Brain (organoid and tissue), 16 donors: ENCODE measurements at places on chromosomes 7 and 10.
A peak's percentile ranks its signal among the peaks of the same experiment; 100 is the strongest.

DNA sequence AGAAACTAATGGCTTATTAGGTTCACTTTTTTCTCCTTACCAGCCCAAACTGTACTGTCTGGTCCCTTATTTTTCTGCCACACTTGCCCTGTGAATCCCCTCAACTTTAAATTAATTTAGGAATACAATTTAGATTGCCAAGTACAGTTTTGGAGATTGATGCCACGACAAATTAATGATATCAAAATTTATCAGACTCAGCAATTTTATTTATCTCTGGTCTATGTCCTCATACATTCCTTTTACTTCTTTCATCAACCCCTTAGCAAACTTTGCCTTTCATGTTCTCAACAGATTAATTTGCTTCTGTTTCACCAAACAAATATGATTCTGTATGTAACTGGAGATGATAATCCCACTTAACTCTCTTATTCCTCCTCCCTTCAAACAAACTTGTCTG is 38.2 kb downstream of the SHOC2 start:
- DNase-seq: no peak

- DNase-seq: peak; percentile 83
Observed at GRCh38 chr10:72834183-72834825, 59.2 kb upstream of the OIT3 start.

- peak; percentile 79 for DNase-seq
Observed at GRCh38 chr10:3636356-3637181, 148.4 kb downstream of the KLF6 start.

- DNase-seq: peak; percentile 32
Observed at GRCh38 chr7:2202901-2203765, 29.6 kb downstream of the MAD1L1 start.

GRCh38 chr7:1114505-1114904 is 26.6 kb downstream of the GPER1 start:
- no peak for DNase-seq

DNA sequence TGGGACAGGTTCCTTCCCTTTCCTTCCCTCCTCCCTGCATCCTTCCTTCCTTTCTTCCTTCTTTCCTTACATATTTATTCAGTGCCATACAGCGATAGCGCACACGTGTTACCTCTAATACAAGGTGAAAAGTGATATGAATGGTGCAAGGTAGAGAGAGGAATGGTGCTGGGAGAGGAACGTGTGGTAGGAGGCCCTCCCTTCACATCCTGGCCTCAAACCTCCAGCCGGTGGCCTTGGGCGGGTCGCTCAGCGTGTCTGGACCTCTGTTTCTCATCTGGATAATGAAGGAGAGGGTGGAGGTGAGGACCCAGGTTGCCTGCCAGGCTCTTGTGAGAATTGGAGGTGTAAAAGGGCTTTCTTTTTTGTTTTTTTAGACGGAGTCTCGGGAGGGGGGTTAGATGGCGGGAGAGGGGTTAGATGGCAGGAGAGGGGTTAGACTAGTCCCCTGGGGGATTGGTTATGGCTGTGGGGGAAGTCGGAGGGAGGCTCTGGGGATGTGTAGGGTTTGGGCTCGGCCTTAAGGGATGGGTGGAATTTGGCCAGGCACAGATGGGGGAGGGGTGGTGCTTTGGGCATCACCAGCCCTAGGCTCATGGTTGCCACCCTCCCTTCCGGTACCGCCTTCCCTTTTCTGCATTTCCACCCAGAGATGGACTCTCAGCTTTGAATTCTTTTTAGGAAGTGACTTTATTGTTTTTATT is 14.9 kb downstream of the CHST3 start:
- DNase-seq: no peak

GRCh38 chr10:17923728-17924127 is 28.0 kb upstream of the SLC39A12 start:
- no peak for DNase-seq

GRCh38 chr7:154841731-154842331 is 161.1 kb downstream of the PAXIP1 start:
- peak; percentile 79 for DNase-seq

GRCh38 chr10:124225029-124225466 is 131.7 kb upstream of the CHST15 start:
- DNase-seq: no peak

DNA sequence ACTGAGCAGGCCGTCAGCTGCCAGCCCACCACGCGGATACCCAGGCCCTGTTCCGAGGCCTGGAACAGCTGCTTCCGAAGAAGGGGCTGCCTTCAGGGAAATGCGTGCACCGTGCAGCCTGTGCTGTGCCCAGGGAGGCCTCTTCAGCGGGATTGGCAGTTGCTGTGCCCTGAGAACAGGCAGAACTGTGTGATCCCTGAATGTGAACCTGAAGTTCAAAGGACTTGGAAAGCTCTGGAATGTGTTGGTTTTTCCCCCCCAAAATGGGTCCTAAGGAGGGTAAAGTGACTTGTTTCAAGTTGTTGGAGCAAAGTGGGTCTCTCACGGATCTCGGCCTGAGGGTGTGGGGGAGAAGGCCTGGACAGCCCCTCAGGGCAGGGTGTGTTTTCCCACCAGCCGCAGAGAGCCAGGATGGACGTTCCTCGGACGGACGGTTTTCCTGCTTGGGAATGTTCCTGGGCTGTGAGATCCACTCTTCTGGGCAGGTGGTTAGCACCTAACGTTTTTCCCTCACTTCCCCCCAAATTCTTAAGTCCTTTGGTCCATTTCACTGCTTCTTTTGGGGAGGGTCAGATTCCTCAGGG is 2.1 kb downstream of the SPRN start:
- DNase-seq: no peak

DNA sequence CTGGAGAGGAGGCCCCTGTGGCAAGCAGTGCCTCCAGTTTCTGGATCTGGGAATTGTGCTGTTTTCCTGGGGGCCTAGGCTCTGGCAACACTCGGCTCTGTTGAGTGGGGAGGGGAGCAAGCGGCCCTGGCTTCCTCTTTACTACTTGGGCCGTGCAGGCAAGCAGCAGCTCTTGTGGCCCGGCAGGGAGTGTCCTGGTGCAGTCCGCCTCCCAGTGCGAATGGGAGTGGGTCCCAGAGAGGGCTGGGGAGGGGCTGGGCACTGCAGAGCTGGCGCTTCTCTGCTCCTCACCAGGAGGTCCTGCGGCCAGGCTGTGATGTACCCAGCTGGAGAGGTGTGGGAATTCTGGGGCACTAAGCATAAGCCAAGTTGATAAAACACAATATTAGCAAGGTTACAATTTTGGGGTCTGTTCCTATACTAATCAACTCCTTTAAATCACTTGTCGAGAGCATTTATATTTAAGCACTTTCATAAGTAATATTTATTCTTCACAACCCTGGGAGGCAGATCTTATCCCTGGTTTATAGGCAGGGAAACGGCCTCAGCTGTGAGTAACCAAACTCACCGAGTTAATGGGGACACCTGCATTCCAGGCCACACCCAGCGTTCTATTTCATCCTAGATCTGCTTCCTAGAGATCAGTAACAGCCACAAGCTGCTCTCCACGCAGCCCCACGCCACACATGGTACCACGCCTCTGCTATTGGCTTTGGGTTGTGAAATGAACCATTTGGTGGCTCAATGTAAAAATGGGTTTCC is 183.4 kb upstream of the PLXNA4 start:
- DNase-seq: no peak

GRCh38 chr7:41116817-41117216 is 586.1 kb downstream of the INHBA start:
- no peak for DNase-seq

DNA sequence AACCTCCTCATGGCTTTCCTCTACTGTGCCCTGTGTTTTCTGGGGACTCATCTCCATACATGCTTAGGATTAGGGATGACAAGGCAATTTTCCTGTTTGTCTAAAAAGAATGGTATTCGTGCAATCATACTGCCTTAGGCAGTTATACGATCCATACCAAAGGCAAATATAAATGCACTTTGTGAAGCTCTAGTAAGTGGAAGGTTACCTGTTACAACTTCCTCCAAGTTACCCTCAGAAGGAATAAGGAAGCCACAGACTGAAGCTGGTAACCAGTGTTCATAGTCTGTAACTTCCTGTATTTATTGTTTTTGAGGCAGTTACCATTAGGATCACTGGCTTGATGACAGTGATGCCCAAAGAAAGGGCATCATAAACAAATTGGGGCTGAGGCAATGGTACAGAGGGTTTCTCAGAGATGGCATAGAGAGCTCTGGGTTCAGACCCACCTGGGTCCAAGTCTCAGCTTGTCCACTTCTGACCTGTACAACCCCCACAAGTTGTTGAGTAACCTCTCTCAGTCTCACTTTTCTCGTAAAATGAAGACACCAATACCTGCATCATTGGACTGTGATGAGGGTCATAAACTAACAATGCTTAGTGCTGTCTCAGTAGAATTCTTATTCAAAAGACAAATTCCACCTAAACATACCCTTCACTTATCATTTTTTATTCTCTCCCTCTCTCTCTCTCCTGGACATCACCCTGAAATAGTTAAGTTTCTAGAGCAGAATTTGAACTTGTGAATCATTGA is 138.2 kb downstream of the ELMO1 start:
- no peak for DNase-seq
